GM13977 (cell line): ENCODE measurements at places on chromosomes 7 and 10.

DNA sequence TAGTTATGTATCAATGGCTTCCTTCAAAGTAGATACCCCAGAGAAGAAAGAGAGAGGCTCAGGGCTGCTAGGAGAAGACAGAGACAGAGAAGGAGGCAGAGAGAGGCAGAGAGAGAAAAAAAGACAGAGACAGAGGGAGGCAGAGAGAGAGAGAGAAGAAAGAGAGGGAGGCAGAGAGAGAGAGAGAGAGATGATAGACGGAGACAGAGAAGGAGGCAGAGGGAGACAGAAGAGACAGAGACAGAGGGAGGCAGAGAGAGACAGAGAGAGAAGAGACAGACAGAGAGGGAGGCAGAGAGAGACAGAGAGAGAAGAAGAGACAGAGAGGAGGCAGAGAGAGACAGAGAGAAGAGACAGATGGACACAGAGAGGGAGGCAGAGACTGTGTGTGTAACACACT lies 187.9 kb downstream of the DNAJB6 start:
- DNase-seq = no peak

DNA sequence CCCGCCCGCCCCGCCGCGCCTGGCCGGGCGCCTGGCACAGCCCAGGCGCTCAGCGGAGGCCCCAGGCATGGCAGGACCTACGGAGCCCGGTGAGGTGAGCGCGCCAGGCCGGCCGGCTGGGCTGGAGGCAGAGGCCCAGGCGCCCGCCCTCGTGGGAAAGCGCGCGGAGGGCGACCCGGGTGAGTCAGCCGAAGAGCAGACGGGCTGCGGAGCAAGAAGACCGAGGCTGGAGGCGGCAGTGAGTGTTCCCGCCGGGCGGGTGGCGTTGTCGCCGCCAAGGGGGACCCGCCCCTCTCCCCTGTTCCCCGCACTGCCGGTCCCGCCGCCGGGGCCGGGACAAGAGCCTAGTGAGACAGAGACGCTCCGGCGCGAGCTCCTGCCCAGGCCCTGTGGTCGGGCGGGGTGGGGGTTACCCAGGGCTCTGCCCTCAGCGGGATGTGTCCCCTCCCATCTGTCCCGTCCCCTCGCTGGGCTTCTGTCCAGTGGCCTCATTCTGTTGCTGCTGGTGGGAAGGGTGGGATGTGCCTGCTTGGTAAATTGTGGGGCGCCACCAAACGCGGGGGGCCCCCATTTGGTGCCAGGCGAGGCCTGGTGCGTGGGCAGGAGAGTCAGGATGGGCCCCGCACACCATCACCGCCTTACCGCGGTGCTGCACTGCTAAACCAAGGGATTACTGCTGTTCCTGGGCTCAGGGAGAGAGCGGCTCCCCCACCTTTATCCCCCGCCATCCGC lies 17.0 kb upstream of the NODAL start:
- no peak for DNase-seq

DNA sequence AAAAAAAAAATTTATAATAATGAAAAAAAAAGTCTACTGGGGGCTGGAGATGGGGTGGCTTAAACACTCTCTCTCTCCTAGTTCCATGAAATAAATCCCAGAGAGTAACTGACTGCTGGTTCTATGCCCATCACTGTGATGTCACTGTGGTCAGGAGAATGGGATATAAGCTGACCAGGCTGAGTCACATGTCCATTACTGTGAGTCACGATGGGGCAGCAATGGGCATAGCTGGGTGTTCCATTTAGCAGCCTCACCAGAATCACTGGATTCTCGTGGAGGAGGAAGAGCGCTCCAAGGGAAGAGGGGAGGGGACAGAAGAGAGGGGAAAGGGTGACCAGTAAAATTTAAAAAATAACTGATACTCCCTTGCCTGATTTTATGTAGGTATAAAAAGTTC lies 37.1 kb downstream of the MASTL start:
- DNase-seq = no peak

DNA sequence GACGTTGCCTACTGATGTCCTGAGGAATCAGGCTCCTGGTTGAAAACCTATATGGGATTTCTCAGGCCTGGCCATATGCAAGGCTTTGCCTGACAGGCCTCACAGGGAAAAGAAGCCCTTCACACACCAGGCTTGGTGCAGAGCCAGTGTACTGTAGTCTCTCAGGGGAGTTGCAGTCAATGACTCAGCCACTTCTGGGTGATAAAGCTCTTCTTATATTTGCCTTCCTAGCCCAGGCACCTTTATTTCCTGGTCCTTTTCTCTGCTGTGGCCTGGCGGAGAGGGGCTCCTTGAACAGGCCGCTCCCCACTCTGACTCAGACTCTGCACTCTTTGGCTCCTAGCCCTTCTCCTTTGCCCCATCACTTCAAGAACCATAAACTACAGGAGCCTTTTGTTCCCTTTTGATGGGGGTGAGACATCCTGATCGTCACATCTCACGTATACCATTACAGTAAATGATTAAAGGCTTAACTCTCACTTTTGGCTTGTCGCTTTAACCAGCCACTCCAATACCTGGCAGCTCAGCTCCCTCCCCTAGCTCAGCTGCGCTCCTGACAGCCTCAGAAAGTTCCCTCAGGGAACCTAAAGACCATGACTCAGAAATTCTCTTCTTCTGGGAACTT lies 33.5 kb downstream of the DPY19L1 start:
- no peak for DNase-seq

GRCh38 chr7:22647451-22648257 lies 79.3 kb upstream of the IL6 start:
- DNase-seq = no peak
